Memory B cell (primary cell): ENCODE measurements at places on chromosomes 16 and 17.

- DNase-seq: no peak
Measured at GRCh38 chr17:17834974-17835373, 1.8 kb downstream of the SREBF1 start.

DNA sequence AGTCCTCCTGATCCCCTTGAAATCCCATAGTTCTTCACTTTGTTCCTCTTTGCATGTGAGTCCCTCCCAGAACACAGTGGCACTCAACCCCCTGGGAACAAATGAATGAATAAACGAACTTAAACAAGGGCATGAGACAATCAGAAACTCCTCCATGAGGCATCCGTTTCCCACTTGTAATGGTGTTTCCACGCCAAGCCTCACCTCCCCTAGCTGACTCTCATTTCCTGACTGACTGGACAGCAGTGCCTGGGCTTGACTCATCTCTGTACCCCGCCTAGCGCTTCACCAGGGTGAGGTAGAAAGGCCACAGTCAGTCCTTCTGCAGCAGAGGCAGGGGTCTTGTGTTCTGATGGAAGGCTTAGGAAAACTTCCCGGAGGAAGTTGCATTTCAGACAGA lies 14.2 kb downstream of the KIF1C start:
- DNase-seq: no peak

GRCh38 chr17:76032073-76032779 lies 5.1 kb upstream of the EVPL start:
- no peak for DNase-seq

DNA sequence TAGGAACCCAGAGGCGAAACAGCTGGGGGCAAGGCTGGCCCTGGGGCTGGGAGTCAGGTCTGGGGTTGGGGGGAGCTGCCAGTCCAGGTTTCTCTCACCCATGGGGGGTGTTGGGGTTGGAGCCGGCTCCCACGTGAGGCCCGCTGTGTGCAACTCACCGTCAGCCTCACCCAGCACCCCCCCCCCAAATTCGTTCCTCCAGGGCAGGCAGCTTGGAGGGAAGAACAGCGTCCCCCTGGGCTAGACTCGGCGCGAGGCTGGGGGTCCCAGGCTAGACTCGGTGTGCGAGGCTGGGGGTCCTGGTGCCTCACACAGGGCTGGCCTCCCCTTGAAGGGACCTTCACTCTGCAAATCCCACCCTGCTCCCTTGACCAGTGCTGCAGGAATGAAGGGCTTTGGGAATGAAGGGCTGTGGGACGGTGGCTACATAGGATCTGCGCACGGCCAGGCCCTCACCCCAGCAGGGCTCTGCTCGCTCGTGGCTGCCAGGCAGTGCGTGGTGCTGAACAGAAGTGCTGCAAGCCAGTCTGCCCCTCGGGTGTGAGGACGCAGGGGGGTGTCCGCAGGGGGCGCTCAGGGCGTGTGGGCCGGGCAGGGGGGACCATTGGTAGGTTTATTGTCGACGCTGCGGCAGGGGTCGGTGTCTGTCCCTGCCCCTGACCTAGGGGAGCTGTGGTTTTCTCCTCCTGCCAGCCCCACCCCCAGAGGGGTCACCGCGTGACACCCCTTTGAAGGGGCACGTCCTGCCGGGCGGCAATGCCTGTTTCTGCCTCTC lies 74.7 kb downstream of the KLHDC4 start:
- no peak for DNase-seq

DNA sequence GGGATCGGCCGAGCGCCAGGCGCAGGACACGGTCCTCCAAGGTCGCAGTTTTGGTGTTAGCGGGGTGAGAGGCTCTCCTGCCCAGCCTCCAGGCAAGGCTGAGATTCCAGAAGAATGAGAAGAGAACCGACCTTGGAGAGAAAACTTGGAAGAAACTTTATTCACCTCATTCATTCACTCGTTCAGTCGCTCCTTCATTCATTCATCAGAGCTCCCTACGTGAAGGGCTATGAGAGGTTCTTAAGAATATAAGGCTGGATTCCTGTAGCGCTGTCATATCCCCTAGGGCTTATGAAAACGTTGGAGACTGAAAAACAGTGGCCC lies 991 bp upstream of the MYH10 start:
- no peak for DNase-seq
